AML-193 (cell line): ENCODE measurements at places on chromosomes 1 and 21.

DNA sequence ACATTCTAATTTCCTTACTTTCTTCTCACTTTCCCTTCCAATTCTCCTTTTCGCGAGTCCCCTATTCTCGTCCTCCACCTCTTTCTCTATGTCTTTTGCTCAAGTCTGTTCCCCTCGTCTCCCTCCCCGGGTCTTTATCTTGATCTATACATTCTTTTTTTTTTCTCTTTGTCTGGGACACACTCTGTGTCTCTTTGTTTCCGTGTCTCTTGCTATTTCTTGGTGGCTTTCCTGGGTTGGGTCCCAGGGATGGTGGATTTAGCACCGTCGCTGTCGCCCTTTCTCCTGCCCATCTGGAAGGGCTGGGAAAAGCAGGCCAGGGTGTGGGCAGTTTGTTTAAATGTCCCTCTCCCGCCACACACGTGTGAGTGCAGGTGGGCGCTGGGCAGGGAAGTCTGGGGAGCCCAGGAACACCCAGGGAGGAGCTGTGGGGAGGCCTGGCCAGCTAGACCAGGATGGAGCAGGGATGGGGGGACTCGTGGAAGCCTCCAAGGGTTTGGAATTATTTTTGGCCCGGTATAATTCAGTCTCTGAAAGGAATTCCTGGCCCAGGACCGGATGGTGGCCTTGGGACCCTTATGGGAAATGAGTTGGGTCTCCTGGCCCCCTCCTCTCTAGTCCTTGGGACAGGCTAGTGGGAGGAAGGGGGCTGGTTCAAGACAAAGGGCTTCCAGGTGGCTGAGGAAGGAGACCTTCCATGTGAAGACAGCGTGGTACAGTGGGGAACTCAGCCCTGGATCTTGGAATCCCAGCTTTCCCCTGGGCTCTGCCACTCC, 9.5 kb upstream of the ID3 start:
- no peak for DNase-seq

DNA sequence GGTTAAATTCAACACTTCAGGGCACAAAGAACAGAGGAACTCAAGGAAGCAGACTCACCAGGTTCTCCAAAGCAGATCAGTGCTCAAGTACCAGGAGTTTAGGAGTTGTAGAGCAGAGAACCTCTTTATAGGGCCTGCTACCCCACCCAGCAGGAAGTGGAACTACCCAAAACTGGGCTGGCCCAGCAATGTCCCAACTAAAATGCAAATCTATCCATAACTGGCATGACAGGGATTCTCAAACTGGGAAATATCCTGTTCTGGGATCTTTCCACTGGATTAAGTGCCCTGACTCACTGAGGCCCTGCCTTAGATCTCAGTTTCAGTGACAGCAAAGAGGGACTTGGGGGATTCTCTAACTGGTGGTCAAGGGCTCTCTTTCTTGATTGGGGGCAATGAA, at the start of gene SPRR2E:
TSS of gene SPRR2E (minus strand) at position 101 of the 400 bp plus-strand sequence. CDS start 775 bp downstream, outside the sequence.
- no peak for DNase-seq

- no peak for DNase-seq
Observed at GRCh38 chr1:56541408-56541807, 38.0 kb downstream of the PLPP3 start.

- no peak for DNase-seq
Observed at GRCh38 chr1:10651793-10652192, 144.7 kb downstream of the CASZ1 start.

GRCh38 chr1:5959667-5960230, 32.5 kb downstream of the NPHP4 start:
- DNase-seq = no peak

- no peak for DNase-seq
Observed at GRCh38 chr1:96520579-96520947, 201.0 kb upstream of the PTBP2 start.

DNA sequence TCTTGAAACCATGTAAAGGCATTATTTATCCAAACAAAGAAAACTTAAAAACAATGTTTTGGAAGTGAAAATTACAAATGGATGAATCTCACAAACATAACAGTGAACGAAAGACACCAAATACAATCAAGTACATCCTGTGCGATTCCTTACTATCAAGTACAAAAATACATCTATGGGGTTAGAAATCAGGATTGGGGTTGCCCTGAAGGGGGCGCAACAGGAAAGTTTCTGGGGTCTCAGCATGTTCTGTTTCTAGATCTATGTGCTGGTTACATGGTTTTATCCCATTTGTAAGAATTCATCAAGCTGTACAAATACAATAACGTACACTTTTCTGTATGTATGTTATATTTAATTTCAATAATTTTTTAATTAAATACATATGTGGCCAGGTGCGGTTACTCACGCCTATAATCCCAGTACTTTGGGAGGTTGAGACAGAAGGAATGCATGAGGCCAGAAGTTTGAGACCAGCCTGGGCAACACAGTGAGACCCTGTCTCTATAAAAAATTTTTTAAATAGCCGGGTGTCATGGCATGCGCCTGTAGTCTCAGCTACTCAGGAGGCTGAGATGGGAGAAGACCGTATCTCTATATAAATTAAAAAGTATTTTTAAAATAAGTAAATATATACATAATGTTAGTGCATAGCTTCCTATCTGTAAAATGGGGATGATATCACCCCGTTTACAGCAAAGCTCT, 121.5 kb upstream of the SOD1 start:
- DNase-seq = no peak

DNA sequence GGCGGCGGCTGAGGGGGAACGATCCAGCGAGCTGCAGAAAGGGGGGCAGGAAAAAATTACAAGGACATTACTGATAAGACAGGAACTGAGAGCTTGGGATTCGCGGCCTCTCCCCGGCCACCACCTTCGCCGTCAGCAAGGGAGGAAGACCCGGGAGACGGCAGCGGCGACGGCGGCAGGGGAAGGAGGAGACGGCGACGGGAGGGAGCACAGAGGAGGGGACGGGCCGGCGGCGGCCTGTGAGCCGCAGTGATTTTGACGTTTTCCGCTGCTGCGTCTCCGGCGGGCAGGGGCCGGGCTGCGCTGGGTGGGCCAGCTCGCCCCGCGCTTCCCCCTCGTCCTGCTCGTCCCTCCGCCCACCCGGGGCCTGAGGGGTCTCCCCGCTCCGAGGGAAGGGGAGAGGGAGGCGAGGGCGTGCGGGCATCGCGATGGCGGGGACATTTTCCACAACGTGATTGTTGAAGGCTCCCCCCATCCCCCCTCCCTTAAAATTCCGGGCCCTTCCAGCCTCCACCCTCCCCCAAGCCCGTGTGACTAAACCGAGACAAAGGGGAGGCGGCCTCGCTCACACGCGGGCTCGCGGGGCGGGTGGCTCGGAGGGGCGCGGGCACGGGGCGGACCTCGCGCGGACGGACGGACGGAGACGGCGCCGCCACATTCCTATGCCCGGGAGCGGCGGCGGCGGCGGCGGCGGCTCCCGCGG, 407 bp downstream of the CAMSAP2 start:
- DNase-seq = no peak

DNA sequence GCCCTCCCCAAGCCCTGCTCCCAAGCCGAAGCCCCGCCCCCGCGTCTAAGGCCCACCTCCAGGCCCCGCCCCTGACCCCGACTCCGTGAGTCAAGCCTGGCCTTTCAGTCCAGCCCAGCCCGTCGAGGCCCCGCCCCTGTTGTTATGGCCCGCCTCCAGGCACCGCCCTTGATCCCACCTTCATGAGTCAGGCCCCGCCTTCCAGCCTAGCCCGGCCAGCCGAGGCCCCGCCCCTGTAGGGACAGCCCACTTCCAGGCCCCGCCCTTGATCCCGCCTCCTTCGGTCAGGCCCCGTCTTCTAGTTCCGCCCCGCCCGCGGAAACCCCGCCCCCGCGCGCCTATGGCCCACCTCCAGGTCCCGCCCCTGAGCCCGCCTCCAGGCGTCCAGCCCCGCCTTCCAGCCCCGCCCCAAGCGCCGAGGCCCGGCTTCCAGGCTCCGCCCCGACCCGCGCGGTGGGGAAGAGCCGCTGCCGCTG, 247 bp upstream of the DOP1B start:
- DNase-seq = peak; percentile 92

DNA sequence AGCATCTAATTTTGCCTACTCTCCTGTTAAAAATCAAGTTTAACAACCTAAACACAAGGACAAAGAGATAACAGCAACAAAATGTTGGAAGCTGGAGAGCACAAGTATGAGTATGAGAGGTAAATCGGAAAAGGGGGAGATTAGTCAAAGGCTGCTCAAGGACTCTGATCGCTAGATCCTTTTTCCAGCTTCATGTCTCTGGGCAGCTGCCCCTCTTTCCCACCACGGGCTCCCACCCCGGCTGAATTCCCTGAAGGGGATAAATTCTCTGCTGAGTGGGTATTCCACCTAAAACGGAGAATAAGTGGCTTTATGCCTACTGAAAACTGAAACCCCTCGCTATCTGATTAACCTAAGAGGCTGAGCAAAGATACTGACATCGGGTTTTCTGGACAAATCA, 696 bp upstream of the CTBS start:
- no peak for DNase-seq

DNA sequence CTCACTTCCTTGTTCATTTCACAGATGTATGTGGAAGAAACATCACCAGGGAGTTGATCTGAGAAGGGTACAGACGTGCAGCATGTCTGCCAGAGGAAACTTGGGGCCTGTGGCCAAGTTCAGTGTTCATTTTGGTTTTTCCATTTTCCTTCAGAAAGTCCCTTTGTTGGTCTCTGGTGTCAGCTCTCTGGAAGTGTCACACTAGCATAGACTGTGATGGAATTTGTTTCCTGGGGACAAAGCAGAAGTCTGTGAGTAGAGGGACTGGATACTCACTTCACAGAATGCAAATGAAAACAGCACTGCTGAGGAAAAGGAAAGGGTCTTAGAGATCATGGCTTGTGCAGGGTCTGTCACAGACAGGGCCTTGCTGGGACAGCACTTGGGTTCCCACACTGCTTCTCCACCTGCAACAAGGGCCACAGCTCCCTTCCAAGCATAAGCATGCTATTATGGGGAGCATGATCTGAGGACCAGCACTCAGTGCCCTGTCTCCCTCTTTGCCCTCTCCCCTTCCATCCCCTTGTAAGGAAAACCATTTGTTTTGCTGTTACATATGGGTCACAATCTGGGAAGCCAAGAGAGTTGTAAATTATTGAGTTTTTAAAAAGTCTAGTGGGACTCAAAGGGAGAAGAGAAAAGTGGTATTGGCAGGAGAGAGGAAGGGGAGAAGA, 31.4 kb upstream of the CD84 start:
- no peak for DNase-seq

DNA sequence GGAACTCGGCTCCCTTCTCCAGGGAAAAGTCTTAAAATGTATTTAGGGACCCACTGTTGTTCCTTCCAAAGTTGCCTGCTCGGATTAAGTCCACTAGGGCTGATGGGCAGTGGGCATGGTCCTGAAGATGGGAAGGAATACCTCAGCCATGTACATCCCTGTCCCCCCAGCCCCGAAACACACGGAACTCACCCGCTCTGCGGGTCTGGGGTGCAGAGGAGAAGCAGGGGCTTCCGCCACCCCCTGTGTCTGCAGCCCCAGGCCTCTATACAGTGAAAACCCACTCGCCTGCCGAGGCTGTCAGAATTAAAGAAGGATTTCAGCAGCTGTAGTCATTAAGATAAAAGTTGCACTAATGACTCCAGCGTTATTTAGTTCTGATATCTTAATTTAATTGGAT, 212.6 kb upstream of the VAMP3 start:
- no peak for DNase-seq

DNA sequence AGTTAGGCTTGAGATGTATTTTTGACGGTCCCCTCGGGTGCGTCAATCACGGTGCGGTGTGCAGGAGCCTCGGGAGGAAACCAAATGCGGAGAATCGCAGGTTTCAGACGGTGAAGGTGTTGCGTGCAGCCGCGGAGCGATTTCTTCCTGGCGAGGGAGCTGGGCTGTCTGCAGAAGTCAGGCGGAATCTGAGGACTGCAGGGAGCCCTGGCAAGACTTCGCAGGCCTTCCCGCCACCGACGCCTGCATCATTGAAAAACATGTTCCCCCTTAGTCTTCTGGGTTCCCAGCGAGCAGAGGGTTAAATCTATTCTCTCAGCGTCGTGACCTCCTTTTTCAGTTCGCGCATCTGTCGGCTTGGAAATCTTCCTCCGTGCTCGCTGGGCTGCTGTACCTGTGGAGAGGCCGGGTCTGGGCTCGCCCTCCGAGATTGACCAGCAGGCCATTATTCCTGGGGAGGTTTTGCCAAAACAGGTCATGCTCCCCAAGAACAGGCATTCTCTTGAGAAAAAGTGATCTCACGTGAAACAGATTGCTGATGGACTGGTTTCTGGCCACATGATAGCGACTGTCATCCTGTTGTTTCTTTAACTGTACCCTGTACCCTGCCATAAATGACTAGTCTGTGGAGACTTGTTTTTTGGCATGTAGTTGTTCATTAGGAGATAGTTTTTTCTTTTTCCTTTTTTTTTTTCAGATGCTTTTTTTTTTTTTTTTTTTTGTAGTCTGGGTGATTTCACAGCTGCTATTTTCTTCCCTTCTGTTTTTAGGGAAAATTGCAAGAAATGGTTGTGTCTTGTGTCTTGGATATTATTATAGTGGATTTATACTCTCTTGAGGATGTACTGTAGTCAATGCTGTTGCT, 894 bp downstream of the EPB41 start:
- no peak for DNase-seq
